Small intestine (tissue), 16 donors: ENCODE measurements at places on chromosomes 5 and 9. TPM values are rescaled to one million over a fixed set of nuclear protein-coding genes. Genes with fewer than 3 reads are reported as not detected.

The JAKMIP2 gene
- 0.22 TPM for polyA plus RNA-seq

The ANKRD20A1 gene
- polyA plus RNA-seq: 0.40 TPM

DNA sequence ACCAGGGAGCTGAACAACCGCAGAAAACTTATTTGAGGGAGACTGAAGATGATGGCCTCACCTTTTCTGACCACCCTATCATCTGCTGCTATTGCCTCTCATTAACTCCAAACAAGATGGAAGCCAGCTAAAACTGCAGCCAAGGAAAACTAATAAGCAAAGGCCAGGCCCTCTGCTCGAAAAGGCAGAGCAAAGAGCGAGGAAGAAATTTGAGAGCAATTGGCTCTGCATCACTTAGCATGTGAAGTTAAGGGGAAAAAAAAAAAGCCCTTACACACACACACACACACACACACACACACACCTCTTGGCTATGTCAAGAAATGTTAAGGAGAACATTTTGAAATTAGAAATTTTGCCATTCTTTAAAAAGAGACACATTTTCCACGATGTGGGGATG, 228.1 kb upstream of the CYLC2 start:
- H3K27me3 ChIP-seq: no peaks in the 10 kb centered on the region
- no peak overlapping the region for H3K27ac ChIP-seq
- H3K4me1 ChIP-seq: no peaks in the 10 kb centered on the region
- no peak for DNase-seq
- no peak overlapping the region for H3K4me3 ChIP-seq
- no peaks in the 10 kb centered on the region for H3K36me3 ChIP-seq

The IPPK gene
- polyA plus RNA-seq: 3.0 TPM

DNA sequence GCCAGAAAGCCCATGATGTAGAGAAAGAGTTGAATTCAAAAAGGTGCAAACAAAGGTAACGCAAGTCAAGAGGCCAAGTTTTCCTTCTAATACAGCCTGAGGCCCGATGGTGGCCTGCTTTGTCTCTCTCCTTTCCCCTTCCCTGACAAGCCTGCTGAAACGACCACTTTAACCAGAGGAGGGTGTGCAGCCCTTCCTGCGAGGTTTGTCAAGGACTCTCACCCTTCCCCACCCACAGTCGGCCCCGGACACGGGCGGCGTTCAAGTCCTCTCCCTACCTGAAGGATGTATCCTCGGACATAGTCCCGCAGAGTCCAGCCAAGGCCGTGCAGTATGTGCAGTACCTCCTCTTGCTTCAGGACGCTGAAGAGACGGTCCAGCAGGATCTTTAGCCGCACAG, 318.2 kb downstream of the BNC2 start:
- no peaks in the 10 kb centered on the region for H3K27me3 ChIP-seq
- no peaks in the 10 kb centered on the region for H3K4me1 ChIP-seq
- H3K36me3 ChIP-seq: no peaks in the 10 kb centered on the region
- DNase-seq: no peak
- H3K4me3 ChIP-seq: no peak overlapping the region

- DNase-seq: no peak
- no peaks in the 10 kb centered on the region for H3K27me3 ChIP-seq
- H3K4me1 ChIP-seq: no peaks in the 10 kb centered on the region
- H3K36me3 ChIP-seq: peaks cover 6% of the 10 kb centered on the region
- H3K4me3 ChIP-seq: no peak overlapping the region
- H3K27ac ChIP-seq: no peak overlapping the region
Observed at GRCh38 chr5:131511934-131512333, 123.1 kb downstream of the RAPGEF6 start.

GRCh38 chr5:107646418-107646817, 24.3 kb downstream of the EFNA5 start:
- no peak for DNase-seq
- no peak overlapping the region for H3K4me3 ChIP-seq
- no peaks in the 10 kb centered on the region for H3K4me1 ChIP-seq
- no peaks in the 10 kb centered on the region for H3K36me3 ChIP-seq
- no peak overlapping the region for H3K27ac ChIP-seq

The EMB gene
- polyA plus RNA-seq: 19.1 TPM

DNA sequence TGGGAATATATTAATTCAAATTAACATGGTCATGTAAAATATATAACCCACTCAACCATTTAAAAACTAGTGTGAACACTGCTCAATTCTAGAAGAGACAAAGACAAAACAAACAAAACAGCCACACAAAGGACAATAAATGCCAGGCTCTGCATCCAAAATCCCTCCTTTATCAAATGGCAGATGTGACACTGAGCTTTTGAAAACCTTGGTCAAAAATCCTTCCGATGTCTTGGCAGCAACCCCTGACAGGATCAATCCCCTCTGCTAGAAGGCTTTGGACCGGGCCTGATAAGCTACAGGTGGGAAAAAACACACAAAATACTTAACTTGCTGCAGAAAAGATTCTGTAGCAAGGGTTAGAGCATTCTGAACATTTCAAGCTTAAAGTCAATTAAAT, 61.5 kb downstream of the ZFR start:
- H3K36me3 ChIP-seq: peaks cover 15% of the 10 kb centered on the region
- no peak overlapping the region for H3K4me3 ChIP-seq
- no peaks in the 10 kb centered on the region for H3K4me1 ChIP-seq
- no peak for DNase-seq

DNA sequence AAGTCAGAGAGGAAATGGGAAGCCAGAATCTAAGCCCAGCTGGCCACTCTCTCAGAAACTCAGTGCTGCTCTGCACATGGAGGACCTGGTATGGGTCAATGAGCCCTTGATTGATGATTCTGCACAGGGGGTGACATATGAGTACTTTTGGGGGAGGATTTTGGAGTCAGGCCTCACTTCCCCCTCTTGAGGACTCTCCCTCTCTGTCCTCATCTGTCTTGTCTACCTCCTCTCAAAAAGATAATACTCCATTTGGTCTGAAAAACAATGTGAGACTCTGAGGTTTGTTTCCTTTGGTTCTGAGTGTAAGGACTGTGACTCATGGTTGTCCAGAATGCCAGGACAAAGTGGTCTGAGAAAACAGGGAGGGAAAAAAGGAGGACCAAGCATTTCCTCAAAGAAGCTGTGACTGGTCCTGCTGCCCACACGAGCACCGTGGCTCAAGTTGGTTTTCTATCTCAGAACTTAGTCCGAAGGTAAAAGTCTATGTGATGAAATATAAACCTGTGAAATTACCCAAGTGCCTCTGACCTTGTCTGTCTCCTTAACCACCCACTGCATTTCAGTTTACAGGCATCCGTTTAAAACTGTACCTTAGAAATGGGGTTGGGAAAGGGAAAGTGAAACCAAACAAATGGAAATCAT, 11.1 kb downstream of the TTC39B start:
- DNase-seq: peak; percentile 91
- H3K27me3 ChIP-seq: no peaks in the 10 kb centered on the region
- H3K4me3 ChIP-seq: no peak overlapping the region
- H3K4me1 ChIP-seq: peaks cover 11% of the 10 kb centered on the region
- H3K36me3 ChIP-seq: peaks cover 31% of the 10 kb centered on the region

The DMRT2 gene
- not detected for polyA plus RNA-seq

- H3K27ac ChIP-seq: no peak overlapping the region
- no peaks in the 10 kb centered on the region for H3K36me3 ChIP-seq
- H3K4me1 ChIP-seq: no peaks in the 10 kb centered on the region
- H3K4me3 ChIP-seq: no peak overlapping the region
- DNase-seq: peak; percentile 48
Observed at GRCh38 chr9:92141144-92142129, 26.2 kb upstream of the SPTLC1 start.

- no peak overlapping the region for H3K4me3 ChIP-seq
- DNase-seq: no peak
- H3K36me3 ChIP-seq: no peaks in the 10 kb centered on the region
Observed at GRCh38 chr9:127950513-127951289, 13.0 kb upstream of the DPM2 start.

The FOXI1 gene
- polyA plus RNA-seq: not detected

GRCh38 chr9:132234535-132234934, 72.7 kb downstream of the NTNG2 start:
- H3K27ac ChIP-seq: no peak overlapping the region
- no peaks in the 10 kb centered on the region for H3K4me1 ChIP-seq
- no peak for DNase-seq
- no peaks in the 10 kb centered on the region for H3K36me3 ChIP-seq
- H3K27me3 ChIP-seq: no peaks in the 10 kb centered on the region

GRCh38 chr9:73153793-73154227, 2.1 kb downstream of the ANXA1 start:
- H3K36me3 ChIP-seq: no peaks in the 10 kb centered on the region
- peak overlapping the region; percentile 48 for H3K27ac ChIP-seq
- no peaks in the 10 kb centered on the region for H3K4me1 ChIP-seq
- peak overlapping the region; percentile 33 for H3K4me3 ChIP-seq
- no peak for DNase-seq

GRCh38 chr9:115548609-115549260, 430.8 kb upstream of the TNC start:
- no peaks in the 10 kb centered on the region for H3K27me3 ChIP-seq
- no peak overlapping the region for H3K4me3 ChIP-seq
- H3K27ac ChIP-seq: no peak overlapping the region
- no peaks in the 10 kb centered on the region for H3K4me1 ChIP-seq
- no peaks in the 10 kb centered on the region for H3K36me3 ChIP-seq

The AQP7 gene
- 18.7 TPM for polyA plus RNA-seq

DNA sequence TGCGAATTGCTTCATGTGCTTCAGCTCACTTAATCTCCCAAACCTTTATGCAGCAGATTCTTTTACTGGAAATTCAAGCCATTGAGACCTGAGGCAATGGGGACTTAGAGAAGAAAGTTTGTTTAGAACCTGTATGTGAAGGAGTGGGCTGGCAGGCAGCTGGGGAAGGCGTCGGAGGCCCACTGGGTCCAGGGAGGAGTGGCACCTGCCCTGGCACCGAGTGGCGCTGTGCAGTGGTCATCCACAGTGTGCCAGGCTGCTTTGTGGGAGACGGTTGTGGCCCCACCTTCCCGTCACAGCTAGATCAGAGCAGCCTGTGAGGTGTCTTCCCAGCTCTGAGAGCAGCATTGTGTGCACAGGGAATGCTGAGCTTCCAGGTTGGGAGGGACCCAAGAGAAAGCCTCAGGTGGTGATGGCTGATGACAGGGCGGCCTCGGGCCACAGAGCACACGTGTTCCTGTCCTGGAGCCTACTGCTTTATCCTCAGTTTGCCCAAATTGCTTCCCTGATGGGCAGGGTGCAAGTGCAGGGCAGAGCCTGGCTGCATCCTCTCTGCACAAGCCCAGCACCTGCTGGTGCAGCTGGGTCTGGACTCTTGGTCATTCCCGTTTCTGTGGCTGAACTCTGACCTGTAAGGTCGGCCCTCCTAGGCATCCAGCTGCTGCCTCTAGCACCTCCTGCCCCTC, 175.2 kb downstream of the CACNA1B start:
- H3K36me3 ChIP-seq: no peaks in the 10 kb centered on the region
- H3K27me3 ChIP-seq: no peaks in the 10 kb centered on the region
- no peak for DNase-seq
- H3K4me1 ChIP-seq: no peaks in the 10 kb centered on the region
- no peak overlapping the region for H3K27ac ChIP-seq
- no peak overlapping the region for H3K4me3 ChIP-seq

The GCNT4 gene
- polyA plus RNA-seq: 8.9 TPM

- no peak for DNase-seq
- H3K4me3 ChIP-seq: no peak overlapping the region
- no peaks in the 10 kb centered on the region for H3K4me1 ChIP-seq
- no peaks in the 10 kb centered on the region for H3K27me3 ChIP-seq
- no peak overlapping the region for H3K27ac ChIP-seq
Observed at GRCh38 chr9:108607607-108608006, 248.2 kb downstream of the ACTL7B start.

DNA sequence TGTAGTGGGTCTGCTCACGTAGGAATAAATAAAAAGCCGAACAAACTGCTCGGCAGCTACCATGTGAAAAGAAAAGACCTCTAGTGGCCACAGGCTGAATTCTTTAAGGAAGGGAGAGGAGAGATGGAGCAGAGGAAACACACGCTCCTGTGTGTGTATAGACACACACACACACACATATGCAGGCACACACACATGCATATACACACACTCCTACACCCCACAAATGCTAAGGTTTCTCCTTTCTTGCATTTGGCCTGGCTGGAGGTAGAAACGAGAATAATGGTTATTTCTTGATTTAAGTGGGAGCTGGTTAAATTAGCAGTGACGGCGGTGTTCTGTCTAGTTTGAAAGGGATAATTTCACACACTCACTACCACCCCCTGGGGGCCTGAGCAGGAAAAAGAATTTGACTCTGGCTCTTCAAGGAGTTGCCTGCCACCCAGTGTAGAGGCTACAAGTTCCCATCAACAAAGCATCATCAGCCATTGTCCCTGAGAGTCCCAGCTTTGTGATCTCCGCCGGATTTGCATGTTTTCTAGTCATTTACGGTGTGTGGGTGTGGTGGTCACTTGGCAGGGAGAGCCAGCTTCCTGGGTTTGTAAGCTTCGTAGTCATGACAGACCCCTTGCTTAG, at the start of gene INSYN2B:
Gene INSYN2B (minus strand): TSS at position 78 of the 636 bp plus-strand sequence. CDS start 96,597 bp downstream, outside the sequence.
- no peak within 1 kb of the TSS for H3K4me3 ChIP-seq
- H3K27ac ChIP-seq: no peak within 1 kb of the TSS
- H3K27me3 ChIP-seq: no peaks in the 10 kb centered on the region
- peak; percentile 27 for DNase-seq

DNA sequence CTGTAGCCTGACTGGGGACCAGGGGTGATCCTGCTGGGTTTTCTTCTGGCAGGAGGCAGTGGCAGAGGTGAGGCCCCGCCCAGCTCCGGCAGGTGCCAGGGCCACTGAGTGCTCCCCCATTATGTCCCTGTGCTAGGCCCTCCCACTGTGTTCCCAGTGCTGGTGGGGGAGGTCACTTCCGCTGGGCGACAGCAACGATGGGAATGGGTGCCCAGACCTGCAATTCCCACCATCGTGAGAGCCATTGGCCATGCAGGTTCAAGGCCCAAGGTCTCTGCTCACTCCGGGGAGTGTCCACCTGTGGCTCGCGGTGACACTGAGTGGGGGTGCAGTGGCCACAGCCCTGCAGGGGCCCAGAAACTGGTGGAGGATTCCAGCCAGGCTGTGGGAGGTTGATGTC, 98.6 kb downstream of the RXRA start:
- peaks cover 6% of the 10 kb centered on the region for H3K36me3 ChIP-seq
- no peaks in the 10 kb centered on the region for H3K27me3 ChIP-seq
- no peak for DNase-seq
- no peak overlapping the region for H3K27ac ChIP-seq
- no peaks in the 10 kb centered on the region for H3K4me1 ChIP-seq

GRCh38 chr9:12716823-12717600, 23.8 kb downstream of the TYRP1 start:
- H3K4me1 ChIP-seq: no peaks in the 10 kb centered on the region
- no peak overlapping the region for H3K27ac ChIP-seq
- H3K4me3 ChIP-seq: no peak overlapping the region
- DNase-seq: no peak

GRCh38 chr5:95878417-95879323, 56.1 kb upstream of the GLRX start:
- no peaks in the 10 kb centered on the region for H3K36me3 ChIP-seq
- no peaks in the 10 kb centered on the region for H3K27me3 ChIP-seq
- H3K4me3 ChIP-seq: no peak overlapping the region
- H3K4me1 ChIP-seq: no peaks in the 10 kb centered on the region
- H3K27ac ChIP-seq: no peak overlapping the region

The SH2D3C gene
- polyA plus RNA-seq: 5.1 TPM
